ENCODE measurements at places on chromosomes 2 and 18.

GRCh38 chr2:176160986-176161824 lies 4.1 kb downstream of the HOXD3 start:
- no peak for DNase-seq

GRCh38 chr18:7415081-7415894 lies 151.8 kb upstream of the PTPRM start:
- no peak for DNase-seq

- DNase-seq: no peak
Measured at GRCh38 chr2:197348721-197349360, 38.3 kb upstream of the ANKRD44 start.

DNA sequence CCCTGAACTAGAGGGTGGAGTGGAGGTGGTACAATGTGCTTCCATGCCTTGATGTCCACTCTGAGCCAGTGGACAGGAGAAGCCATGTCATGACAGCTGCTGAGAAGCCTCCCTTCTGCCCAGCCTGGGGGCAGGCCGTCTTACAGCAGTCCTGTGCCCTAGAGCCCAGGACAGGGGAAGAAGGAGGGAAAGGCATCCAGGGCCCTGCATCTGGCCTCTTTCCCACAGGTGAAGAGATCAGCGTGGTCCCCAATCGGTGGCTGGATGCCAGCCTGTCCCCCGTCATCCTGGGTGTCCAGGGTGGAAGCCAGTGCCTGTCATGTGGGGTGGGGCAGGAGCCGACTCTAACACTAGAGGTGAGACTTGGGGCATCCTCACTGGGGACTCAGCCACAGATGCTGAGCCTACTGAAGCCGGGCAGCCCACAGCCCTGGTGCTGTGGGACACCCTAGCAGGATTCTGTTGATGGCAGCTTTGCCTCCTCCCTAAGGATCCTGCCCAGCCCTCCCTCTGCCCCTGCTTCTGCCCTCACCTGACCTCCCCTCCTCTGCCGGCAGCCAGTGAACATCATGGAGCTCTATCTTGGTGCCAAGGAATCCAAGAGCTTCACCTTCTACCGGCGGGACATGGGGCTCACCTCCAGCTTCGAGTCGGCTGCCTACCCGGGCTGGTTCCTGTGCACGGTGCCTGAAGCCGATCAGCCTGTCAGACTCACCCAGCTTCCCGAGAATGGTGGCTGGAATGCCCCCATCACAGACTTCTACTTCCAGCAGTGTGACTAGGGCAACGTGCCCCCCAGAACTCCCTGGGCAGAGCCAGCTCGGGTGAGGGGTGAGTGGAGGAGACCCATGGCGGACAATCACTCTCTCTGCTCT lies 3.1 kb downstream of the IL36RN start:
- no peak for DNase-seq

DNA sequence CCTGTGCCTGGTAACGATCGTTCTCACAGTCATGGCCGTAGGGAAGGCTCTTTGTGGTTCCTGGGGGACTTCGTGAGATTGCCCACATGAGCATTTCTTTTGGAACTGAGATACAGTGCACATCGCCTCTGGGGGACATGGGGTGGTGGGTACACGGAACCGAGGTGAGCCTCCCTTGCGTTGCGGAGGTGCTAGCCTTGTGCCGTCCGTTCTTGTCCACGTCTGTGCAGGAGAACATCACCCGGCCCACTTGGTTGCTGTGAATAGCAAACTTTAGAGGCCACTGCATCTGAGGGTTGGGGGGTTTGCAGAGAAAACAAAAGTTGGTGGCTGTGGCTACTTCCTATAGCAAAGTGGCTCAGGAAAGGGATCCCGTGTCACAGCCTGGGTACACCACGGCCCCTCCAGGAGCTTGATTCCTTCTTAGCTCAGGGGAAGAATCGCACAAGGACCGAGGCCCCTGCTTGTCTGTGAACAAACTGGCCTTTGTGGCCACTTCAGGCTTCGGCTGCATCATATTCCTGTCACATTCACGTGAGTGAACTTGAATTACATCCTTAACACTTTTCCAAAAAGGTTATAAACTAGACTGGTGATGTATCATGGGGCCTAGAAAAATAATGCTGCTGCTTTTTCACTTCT lies 72.6 kb downstream of the LRRFIP1 start:
- DNase-seq: no peak

GRCh38 chr2:85057226-85057962 lies 75.8 kb upstream of the TCF7L1 start:
- DNase-seq: no peak

DNA sequence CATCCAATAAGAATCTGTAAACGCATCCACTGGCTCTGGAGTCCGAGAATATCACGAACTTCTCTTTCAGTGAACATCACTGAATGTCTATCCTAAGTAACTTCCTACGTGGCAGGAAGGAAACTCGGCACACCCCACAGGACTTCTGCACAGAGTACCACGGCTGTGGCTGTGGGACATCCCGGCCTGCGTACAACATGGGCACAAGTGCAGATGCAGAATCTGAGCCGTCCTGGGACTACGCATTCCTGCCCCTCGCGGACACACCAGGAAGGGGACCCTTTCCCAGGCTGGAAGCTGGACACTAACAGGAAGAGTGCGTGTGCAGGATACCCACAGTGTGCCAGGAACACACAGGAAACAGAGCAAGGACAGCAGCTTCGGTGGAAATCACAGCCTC lies 60.6 kb downstream of the ZNF516 start:
- no peak for DNase-seq

DNA sequence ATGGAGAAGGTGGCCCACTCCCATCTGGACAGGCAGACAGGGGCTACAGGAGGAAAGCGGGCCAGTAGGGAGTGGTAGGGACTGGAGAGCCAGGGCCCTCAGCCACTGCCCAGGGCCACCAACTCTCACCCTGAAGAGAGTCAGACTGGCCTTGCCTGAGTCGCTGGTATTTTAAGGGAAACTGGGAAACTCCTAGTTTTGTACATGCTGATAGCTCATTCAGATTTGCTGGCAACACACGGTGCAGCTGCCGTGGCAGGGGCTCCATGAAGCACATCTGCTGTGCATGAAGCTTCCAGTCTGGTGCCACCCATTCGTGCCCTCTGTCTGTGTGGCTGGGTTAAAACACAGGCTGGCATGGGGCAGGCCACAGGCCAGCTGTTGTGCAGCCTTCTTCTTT lies 137.3 kb upstream of the GLI2 start:
- DNase-seq: no peak

- DNase-seq: no peak
Measured at GRCh38 chr2:120988700-120989511, 253.2 kb downstream of the GLI2 start.

DNA sequence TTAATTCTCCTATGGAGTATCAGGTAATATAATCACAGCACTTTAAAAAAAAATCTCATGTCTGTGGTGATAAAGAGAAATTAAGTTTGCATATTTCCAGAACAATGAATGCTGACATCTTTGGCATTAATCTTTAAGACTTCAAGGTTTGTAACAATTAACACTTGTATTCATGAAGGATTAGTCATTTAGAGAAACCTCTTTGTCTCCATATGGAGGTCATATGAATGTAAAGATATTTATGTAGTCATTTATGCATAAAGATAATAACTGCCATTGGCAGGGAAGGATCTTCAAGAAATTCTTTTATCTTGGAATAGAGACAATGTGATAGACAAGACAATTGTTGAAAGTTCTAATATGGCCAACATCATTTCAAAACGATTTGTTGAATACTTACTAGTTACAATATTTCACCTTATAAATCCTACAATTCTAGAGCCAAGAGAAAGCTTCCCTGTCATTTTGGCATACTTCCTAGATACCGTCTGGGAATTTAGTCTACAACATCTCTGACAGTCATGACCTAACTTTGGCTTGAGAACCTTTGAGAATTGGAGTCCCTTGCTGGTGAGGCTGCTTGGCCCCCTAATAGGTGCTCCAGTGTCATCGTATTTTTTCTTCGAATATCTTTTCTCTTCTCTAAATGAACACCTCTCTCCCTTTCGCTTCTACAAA lies 33.6 kb downstream of the RASGRP3 start:
- peak; percentile 67 for DNase-seq

- no peak for DNase-seq
Measured at GRCh38 chr2:111686994-111687393, 197.0 kb downstream of the ANAPC1 start.

DNA sequence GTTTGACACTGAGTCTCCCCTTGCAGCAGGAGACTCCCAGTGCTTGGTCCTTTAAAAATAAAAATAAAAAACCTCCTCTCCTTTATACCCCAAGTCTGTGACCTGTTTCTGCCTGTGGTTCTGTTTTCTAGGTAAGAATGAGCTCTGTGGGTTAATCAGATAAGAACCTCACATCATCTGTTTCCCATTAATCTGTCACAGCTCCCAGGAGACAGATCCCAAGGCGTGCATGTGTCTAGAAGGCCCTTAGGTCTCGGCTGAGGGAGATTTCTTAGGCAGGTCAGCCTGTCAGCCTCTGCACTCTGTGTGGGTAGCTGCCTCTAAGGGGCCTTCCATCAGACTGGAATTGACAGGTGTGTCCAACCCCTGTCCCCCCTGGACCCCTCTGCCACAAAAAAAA lies 80.7 kb downstream of the FHOD3 start:
- no peak for DNase-seq

GRCh38 chr2:237390235-237390634 lies 23.7 kb downstream of the COL6A3 start:
- no peak for DNase-seq

- DNase-seq: peak; percentile 73
Measured at GRCh38 chr2:237154082-237154638, 68.5 kb downstream of the COPS8 start.

DNA sequence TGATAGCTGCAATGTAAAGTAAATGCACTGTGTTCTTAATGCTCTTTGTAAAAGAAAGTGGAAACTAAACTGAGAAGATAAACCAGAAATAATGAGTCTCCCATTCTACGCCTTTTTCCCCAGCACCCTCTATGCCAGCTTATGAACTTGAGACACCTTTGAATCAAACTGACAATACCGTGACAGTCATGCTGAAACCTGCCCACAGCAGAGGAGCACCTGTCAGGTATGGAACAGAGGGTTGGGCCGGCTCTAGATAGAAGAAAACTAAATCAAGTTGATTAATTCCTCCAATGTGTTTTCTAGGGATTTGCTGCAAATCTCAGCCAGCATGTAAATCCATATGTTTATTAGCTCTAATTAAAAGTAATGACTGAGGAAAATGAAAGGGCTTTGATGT lies 520.6 kb upstream of the RAB12 start:
- DNase-seq: no peak

GRCh38 chr2:186734957-186735734 lies 41.3 kb downstream of the FAM171B start:
- no peak for DNase-seq

DNA sequence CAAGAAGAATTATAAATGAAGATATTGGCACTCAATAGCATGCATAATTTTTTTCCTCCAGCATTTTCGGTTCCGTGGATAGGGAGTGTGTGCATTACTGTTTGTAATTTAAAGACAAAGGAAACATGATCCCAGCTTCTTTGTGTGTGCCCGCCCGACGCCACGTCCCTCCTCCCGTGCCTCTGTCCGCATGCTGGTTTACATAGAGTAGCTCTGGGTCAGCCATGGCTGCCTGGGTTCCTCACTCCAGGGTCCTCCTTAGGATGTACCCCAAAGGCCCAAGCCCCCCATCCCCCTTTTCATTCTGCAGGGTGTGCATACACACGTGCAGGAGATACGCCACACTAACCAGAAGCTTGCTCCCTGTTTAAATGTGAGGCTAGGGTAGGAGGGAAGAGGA lies 214.7 kb downstream of the KLHL29 start:
- DNase-seq: no peak

GRCh38 chr2:235864733-235865515 lies 303.3 kb downstream of the GBX2 start:
- DNase-seq: peak; percentile 61

- DNase-seq: no peak
Measured at GRCh38 chr2:239465017-239466001, 64.5 kb upstream of the HDAC4 start.

- DNase-seq: no peak
Measured at GRCh38 chr2:8939486-8940114, 63.9 kb downstream of the MBOAT2 start.

GRCh38 chr2:20172273-20173055 lies 52.5 kb downstream of the SDC1 start:
- DNase-seq: no peak

GRCh38 chr2:39541011-39541930 lies 104.2 kb upstream of the MAP4K3 start:
- no peak for DNase-seq

GRCh38 chr18:78411539-78411938 lies 568.1 kb upstream of the SALL3 start:
- DNase-seq: no peak

DNA sequence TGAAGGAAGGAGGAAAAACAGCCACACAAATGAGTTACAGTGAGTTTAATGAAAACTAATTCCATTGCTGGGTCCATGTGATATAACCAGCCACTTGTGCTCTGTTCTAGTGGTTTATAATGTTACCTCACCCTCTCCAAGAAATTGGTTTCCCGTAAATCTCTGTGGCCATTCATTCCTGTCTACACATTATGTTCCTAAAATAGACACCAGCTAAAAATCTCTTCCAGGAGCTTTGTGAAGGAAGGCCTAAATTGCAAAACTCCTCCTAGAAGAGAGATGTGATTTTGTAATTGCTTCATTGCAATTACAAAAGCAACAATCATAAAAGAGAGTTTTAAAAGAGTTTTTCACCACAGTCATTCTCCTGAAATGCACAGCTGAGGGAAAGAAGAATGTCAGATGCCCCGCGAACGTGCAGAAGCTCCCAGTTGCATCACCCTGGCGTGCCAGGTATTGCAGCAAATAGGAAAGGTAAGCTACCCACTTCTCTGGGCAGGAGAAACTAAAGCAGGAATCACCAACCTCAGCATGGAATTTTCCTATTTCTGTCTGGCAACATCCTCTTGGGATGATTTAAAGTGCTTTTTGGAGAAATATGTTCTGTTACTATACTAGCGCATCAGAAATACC lies 1.7 kb downstream of the SCN1A start:
- DNase-seq: peak; percentile 31

DNA sequence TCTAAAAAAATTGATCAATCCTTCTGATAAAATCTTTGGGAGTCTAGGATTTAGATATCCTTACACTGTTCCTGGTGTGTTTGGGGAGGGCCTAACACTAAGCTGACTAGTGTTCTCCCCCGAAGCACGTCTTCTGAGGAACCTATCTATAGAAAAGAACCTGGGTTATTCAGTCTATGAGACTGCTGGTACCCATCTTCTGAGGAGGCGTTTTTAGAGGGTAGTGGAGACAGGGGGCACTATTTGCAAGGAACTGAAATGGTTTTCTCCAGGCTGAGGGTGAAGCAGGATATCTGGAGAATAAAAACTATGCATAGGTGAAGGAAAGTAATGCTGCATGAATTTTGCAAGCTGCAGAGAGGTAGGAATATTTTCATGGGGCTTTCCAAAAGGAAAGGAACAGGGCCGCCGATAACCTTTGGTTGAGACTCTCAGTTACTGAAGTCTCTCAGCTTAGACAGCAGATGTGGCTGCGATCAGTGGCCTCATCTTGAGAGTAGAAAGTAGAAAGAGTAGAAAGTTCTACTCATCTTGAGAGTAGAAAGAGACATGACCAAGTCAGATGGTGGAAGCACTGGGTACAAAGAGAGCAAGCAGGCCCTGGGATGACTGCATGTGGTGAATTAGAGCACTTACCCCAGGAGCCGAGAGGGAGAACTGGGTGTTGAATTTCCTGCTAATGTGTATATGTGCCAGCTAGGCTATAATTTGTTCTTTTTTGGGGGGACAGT lies 31.8 kb upstream of the KCNE4 start:
- DNase-seq: no peak

GRCh38 chr2:15385184-15385583 lies 175.9 kb downstream of the NBAS start:
- DNase-seq: no peak

- peak; percentile 34 for DNase-seq
Measured at GRCh38 chr2:182240862-182241371, 185.9 kb downstream of the PDE1A start.

- no peak for DNase-seq
Measured at GRCh38 chr18:67540559-67540958, 24.0 kb upstream of the DSEL start.
